ENCODE measurements at places on chromosomes 11 and 22.

- DNase-seq, result no peak
These were observed 445 bp upstream of the VWCE start for GRCh38 chr11:61295596-61295926.

GRCh38 chr22:37726241-37726887 is 29.5 kb downstream of the TRIOBP start:
- DNase-seq, result no peak

DNA sequence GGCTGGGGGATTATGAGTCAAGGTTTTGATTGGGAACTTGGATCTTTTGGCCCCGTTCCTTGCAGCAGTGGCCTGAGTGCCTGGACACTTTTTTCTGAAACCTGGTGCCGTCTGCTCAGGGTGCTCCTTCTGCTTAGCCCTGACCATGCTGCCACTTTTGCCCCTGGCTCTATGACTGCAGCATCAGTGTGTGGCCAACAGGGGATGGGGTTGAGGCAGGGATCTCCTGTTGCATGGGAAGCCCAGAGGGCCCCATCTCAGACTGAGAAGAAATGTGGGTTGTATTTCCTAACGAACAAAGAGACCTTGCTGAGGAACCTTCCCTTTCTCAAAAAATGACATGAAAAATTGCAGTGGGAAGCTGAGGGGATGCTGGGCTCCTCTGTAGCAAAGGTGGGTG is 18.7 kb downstream of the POU2F3 start:
- DNase-seq, result no peak

- DNase-seq, result no peak
These were observed 948.2 kb downstream of the NTM start for GRCh38 chr11:132318421-132319157.

- no peak for DNase-seq
These were observed 38.5 kb downstream of the FLRT1 start for GRCh38 chr11:64074239-64074638.

GRCh38 chr11:72222106-72222891 is 2.3 kb upstream of the INPPL1 start:
- no peak for DNase-seq

DNA sequence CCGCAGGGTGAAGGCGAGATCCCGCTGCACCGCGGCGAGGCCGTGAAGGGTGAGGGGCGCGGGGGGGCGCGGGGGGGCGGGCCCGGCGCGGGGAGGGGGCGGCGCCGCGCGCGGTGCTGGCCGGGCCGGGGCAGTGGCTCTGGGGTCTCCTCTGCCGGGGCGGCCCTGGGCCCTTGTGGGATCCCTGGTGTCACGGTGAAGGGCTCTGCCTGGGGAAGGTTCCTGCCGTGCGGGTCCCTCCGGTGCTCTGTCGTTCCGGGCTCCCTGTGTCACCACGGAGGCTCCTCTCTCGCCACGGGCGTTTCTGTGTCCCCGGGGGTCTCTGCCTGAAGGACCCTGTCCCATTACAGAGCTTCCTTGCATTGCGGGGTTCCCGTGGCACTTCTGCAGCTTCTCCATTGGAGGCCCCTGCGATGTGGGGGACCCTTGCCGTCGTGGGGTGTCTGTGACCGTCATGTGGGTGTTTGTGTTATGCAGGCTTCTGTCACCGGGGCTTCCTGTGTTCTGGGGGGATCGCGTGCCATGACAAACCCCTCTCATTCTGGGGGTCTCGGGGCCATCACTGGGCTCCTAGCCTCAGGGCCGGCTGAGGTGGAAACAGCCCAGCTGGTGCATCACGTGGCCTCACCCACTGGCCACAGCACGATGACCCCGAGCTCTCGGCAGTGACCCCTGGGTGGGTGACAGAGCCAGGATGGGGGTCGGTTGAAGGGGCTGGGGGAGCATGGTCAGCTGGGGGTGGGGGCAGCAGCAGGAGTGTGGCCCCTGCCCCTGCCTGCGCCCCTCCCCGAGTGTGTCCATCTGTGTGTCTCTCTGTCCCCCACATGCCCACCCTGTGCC is 25.3 kb downstream of the SHANK3 start:
- DNase-seq, result no peak

- DNase-seq, result no peak
These were observed 887.6 kb downstream of the OPCML start for GRCh38 chr11:132644520-132645239.

- DNase-seq, result no peak
These were observed 7.2 kb upstream of the CBX6 start for GRCh38 chr22:38879108-38879729.

DNA sequence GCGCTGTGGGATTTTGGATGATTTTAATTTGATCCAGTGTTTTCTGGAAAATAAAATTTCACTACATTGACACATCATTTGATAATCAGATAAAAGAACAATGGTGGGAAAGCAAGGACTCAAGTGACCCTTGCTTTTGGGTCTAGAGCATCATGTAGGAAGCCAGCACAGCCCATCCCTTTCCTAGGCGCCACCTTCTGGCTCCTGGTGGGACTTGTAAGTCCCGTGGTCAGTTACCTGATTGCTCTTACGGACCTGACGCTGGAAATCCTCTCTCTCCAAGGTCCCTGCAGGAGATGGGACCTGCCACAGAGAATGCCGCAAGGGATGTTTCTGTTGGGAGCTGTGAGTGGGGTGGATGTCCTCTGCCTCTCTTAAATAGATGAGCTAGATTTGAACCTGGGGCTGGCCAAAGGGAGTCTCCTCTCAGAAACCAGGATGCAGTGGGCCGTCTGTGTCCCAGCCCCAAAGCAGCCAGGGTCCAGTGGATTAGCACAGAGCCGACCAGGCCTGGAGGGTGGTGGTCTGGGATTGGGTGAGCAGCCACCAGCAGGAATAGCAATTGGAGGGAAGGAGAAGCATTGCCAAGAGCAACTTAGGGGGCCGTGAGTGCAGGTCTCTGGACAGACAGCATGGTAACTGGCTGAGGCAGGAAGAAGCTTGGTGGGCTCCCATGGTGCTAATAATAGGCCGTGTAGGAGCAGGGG is 21.7 kb downstream of the TIMP3 start:
- no peak for DNase-seq

DNA sequence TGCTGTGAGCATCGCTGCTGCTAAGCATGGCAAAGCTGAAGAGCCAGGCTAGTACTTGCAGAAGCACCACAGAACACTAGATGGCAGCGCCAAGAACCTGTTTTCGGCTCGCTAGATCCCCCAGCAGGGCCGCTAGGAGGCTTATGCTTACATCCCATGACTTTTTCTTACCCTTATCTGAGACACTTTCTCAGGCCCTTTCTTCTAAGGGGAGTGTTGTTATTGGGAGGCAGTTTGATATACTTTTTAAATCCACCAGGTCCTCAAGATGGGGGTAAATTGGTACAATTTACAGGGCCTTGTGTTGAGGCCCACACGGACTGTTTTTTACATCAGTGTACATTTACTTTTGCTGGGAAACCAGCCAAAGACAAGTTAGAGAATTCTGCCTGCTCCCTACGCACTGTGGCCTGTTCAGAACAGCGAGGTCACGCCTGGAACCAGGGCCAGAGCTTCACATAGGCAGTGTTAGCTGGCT is 4.0 kb downstream of the TRIM6 start:
- DNase-seq, result peak; percentile 35

- no peak for DNase-seq
These were observed 137.8 kb upstream of the MTMR2 start for GRCh38 chr11:96061730-96062129.

DNA sequence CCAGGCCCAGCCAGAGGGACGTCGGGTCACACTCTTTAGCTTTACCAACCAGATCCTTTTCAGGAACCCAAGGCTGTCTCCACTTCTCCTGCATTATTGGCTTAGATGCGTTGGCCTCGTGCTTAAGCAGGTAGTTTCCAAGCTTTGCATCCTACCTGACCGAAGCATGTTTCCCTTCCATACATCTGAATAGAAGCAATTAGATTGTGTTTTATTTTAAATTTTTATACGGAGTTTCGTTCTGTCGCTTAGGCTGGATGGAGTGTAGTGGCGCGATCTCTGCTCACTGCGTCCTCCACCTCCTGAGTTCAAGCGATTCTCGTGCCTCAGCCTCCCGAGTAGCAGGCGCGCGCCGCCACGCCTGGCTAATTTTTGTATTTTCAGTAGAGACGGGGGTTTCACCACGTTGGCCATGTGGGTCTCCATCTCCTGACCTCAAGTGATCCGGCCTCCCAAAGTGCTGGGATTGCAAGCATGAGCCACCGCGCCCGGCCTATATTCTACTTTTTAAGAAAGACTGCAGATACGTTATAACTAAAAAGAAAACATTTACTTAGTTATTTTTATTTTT is 677 bp downstream of the DYNC2H1 start:
- DNase-seq, result no peak
